Naive B cell (primary cell): ENCODE measurements at places on chromosomes 3 and 15. TPM values are rescaled to one million over a fixed set of nuclear protein-coding genes. Genes with fewer than 3 reads are reported as not detected.
A peak's percentile ranks its signal among the peaks of the same experiment; 100 is the strongest.

DNA sequence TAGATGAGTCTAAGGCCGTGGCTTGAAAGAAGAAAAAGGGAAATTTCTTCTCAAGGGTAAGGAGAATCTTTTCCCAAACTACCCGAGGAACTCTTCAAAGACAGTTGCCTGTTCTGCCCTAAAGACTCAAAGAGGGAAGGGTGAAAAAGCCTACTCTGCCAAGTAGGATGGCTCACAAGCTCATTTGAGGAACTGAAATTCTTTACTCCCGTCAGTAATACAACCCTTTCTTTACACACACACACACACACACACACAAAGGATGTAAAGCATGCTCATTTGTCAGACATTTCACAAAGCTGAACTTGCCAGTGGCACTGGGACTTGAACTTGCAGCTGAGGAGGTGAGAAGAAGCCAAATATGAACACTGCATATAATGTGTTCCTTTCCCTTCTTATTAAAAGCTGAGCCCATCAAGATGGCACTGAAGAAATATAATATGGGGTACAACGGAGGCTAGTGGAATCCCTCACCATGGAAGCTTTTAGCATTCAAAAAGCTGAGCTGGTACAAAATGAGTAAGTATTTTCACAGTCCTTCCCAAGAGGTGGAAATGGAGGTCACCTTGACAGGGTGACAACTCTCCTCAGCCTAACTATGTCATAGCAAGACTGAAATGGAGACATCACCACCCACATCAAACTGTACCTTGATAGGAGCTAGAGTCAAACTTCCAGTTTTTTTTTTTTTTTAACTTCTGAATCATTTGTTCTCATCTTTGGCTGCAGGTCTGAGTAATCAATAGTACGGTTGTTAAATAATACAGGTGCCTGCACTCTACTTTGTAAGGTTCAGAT lies 57.6 kb downstream of the TAFA4 start:
- no peak for DNase-seq

DNA sequence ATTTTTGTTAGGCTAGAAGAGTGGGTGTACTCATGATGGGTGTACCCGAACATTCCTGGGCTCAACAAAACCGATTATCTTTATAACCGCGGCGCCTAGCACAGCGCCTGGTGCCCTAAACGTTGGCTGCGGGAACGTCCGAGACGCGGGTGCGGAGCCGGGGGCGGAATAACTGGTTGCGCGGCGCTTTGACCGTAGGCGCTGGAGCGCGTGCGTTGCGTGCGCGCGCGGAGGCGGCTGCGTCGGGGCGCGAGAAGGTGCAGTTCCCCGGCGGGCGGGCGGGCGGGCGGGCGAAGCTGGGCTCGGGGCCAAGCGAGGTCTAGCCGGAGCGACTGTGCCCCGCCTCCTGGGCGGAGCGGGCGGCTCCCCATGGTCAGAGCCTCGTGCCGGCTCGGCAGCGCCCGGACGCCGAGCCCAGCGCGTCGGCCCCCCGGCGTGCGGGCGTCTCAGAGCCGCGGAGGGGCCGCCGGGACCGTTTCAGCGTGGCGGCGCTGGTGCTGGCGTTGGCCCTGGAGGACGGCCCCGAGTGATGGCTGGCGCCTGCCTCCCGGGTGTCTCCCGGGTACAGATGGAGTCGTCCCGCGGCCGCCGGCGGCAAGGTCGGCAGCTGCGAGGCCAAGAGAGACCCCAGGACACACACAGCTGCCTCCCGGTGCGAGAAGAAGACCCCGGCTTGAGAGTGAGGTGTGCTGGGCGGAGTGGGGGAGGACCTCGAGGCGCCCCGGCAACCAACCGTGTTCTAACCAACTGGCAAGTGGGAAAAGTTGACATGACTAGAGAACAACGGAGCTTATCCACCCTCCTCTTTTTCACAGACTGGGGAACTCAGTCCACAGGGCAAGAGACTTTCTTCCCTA lies at the start of gene PLAAT1:
PLAAT1 (plus strand) TSS at position 373 of the 857 bp plus-strand sequence. CDS start 14,429 bp downstream, outside the sequence.
- DNase-seq, result no peak

SLC6A20 gene
- 0.93 TPM for polyA plus RNA-seq

DNA sequence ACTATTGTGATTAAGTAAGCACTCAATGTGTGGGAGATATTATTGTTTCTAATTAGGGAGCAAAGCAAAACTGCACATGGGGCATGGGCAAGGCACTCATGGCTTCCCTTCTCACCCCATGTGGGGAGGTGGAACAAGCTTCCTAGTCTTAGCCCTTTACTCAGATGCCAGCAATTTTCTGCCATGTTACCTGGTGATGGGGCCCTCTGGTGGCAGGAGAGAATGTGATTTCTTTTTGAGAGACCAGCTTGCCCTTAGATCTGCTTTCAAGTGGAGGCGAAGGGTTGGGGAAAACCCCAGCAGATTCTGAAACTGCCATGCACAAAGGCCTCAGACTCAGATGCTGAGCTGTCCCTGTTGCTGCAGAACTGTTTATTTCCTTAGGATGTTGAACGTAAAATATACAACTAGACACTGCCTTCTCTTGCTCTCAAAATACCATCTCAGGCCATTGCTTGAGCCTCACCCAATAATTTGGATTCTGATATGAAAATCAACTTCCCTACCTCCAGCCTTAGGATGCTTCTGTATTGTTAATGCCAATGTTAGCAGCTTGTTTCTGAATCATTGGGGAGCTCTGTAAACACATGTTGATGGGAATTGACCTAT lies 130.2 kb upstream of the TPRG1 start:
- peak; percentile 54 for DNase-seq

NUP210 gene
- 38.6 TPM for polyA plus RNA-seq

- DNase-seq, result no peak
Measured at GRCh38 chr15:67922971-67923945, 83.4 kb upstream of the RNU6-1 start.

GRCh38 chr3:104245981-104246380 lies 1120.7 kb upstream of the ALCAM start:
- no peak for DNase-seq

- DNase-seq, result no peak
Measured at GRCh38 chr3:177995381-177996085, 540.7 kb upstream of the KCNMB2 start.

DNA sequence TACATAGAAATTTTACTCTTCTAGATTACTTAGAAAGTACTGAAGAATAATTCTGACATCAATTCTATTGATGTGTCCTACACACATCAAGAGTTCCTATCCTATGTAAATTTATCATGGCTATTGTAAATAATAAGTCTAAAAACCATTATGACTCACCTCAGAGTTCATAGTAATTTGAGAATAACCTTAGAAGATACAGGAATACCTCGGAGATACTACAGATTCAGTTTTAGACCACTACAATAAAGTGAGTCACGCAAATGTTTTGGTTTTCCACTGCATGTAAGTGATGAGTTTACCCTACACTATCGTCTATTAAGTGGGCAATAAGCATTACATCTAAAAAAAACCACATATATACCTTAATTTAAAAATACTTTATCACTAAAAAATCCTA lies 74.8 kb downstream of the NR1I2 start:
- no peak for DNase-seq

GPR15 gene
- polyA plus RNA-seq, result not detected

- no peak for DNase-seq
Measured at GRCh38 chr3:29070959-29071634, 209.8 kb upstream of the RBMS3 start.

GRCh38 chr15:56816781-56817180 lies 83.5 kb upstream of the ZNF280D start:
- no peak for DNase-seq

DNA sequence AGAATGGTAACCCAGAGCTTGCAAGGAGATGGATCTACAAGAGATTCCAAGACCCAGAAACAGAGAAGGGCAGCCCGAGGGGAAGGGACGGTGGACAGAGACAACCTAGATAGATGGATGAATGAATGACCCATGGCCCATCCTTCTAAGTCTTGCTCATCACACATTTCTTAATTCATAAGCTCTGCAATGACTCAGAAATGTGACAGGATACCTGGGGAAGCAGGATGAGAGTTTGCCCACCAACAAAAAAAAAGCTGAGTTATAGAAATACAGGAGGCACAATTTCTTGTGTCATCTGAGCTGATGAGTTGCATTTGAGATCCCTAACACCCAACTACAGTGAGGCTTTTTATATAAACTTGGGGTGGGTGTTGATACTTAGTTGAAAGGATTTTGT lies 76.6 kb downstream of the CNTN3 start:
- no peak for DNase-seq

CDHR4 gene
- not detected for polyA plus RNA-seq

GRCh38 chr15:83430441-83430840 lies 16.7 kb upstream of the SH3GL3 start:
- DNase-seq, result no peak

C3orf85 gene
- polyA plus RNA-seq, result not detected

- no peak for DNase-seq
Measured at GRCh38 chr3:25430935-25431770, 3.1 kb downstream of the RARB start.
